ENCODE measurements at places on chromosomes 2 and 18. TPM values are rescaled to one million over a fixed set of nuclear protein-coding genes. Genes with fewer than 3 reads are reported as not detected.

The LYPD6B gene
- 12.3 TPM for total RNA-seq

The FLACC1 gene
- total RNA-seq: 2.9 TPM

The TACR1 gene
- total RNA-seq: 0.39 TPM

The NIFK gene
- total RNA-seq: 46.1 TPM

The ANKRD29 gene
- total RNA-seq: 6.1 TPM

The ASB18 gene
- 0.79 TPM for total RNA-seq

The FTCDNL1 gene
- 2.2 TPM for total RNA-seq

The BOLL gene
- 0.10 TPM for total RNA-seq

The C2orf92 gene
- 9.3 TPM for total RNA-seq

The NEU2 gene
- 1.4 TPM for total RNA-seq

The THSD7B gene
- 8.1 TPM for total RNA-seq

The DUSP2 gene
- 59.4 TPM for total RNA-seq

The NOP58 gene
- total RNA-seq: 76.4 TPM

The LAMA3 gene
- 60.6 TPM for total RNA-seq

The SLC11A1 gene
- 7.9 TPM for total RNA-seq

The PTPRN gene
- total RNA-seq: not detected

The RETREG2 gene
- total RNA-seq: 31.2 TPM

The CYP27C1 gene
- 4.3 TPM for total RNA-seq

The ICA1L gene
- total RNA-seq: 13.5 TPM

The RSAD2 gene
- 5.1 TPM for total RNA-seq

The CHN1 gene
- total RNA-seq: 18.3 TPM

The SLC19A3 gene
- total RNA-seq: 18.3 TPM

The AQP12B gene
- not detected for total RNA-seq

The APCDD1 gene
- total RNA-seq: 125 TPM

The SEC11C gene
- total RNA-seq: 7.6 TPM

The DSEL gene
- 21.0 TPM for total RNA-seq

The UGT1A8 gene
- not detected for total RNA-seq

The LOXHD1 gene
- 2.8 TPM for total RNA-seq

The NAT8 gene
- not detected for total RNA-seq

The RAB31 gene
- total RNA-seq: 31.1 TPM

The C2orf74 gene
- total RNA-seq: 9.2 TPM

The CTIF gene
- 19.5 TPM for total RNA-seq

The AMER3 gene
- under 0.01 TPM for total RNA-seq

The SERPINB11 gene
- total RNA-seq: not detected

The SLC23A3 gene
- total RNA-seq: 1.5 TPM

The TBC1D8 gene
- 20.7 TPM for total RNA-seq

The GBX2 gene
- total RNA-seq: not detected

The MARCO gene
- total RNA-seq: 1.7 TPM

The COLEC12 gene
- total RNA-seq: 58.1 TPM

The KLHL14 gene
- total RNA-seq: 0.30 TPM

The ERLEC1 gene
- 50.9 TPM for total RNA-seq

The CD8B2 gene
- 0.10 TPM for total RNA-seq

The AFF3 gene
- total RNA-seq: 8.1 TPM

The FAM110C gene
- total RNA-seq: 3.6 TPM

The MC4R gene
- not detected for total RNA-seq

The KHK gene
- 1.7 TPM for total RNA-seq

The FRZB gene
- 8.1 TPM for total RNA-seq

The INPP1 gene
- total RNA-seq: 12.0 TPM

The MC2R gene
- not detected for total RNA-seq

The CNGA3 gene
- total RNA-seq: 0.10 TPM

The ATP6V1B1 gene
- 2.3 TPM for total RNA-seq

The PTH2R gene
- 0.10 TPM for total RNA-seq

Data from skin of body (tissue), 3 donors.